GM04504 (cell line): ENCODE measurements at places on chromosomes 16 and 17.

DNA sequence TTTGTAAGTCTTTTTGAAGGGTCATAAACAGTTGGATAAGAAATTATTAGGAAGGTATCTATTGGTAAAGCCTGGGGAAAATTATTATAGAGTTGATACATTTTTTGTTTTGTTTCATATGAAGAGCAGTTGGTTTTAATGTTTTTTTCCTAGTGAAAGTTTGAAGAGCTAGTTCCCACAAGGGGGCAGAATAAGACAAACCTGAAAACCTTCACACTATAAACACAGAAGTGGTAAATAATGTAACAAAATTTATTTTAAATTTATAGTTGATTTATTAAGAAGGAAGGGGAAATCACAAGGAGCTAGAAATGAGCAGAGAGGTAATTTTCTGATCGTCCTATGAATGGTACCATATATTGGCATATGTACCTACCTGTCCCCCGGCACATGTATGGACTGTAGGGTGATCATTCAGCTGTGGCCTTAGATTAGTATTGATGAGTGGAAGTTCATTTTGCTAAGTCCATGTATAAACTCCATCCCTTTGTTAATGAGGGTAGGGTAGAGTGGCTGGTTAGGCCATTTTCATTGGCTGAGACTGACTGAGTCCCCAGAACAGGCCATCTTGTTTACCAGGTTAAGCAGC, 116.3 kb downstream of the TANC2 start:
- DNase-seq = no peak

- no peak for DNase-seq
Observed at GRCh38 chr16:63187638-63188037, 1151.4 kb upstream of the CDH8 start.

GRCh38 chr17:61461586-61461966, 9.4 kb downstream of the TBX4 start:
- DNase-seq = no peak

DNA sequence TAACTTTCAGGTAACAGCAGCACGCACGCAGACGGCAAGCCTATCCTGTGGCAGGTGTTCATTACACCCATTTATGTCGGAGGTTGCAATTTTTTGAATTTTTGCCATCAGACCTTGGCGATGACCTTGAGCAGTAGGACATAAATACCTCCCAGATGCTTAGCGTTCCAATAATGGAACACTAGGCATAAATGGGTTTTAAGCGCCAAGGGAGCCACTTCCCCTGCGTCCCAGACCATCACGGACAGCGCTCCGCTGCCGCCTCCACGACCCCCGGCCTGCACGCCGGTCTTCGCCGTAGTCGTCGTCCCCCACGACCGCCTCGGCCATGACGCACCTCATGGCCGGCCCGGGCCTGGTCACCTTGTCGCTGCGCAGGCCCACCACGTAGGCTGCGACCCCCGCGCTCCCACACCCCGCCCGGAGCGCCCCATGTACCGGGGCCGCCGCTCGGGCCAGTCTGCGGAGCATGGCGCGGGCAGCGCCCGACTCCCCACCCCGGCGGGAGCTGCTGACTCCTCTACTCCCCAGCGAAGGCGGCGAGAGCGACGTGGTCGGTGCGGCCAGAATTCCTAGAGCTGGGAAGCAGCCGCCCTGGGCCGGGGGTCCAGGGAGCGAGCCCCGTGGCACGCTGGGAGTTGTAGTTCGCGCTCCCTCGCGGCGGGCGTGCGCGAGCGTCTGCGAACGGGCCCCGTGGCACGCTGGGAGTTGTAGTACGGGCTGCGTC, 22.7 kb downstream of the TMEM235 start:
- peak; percentile 37 for DNase-seq

DNA sequence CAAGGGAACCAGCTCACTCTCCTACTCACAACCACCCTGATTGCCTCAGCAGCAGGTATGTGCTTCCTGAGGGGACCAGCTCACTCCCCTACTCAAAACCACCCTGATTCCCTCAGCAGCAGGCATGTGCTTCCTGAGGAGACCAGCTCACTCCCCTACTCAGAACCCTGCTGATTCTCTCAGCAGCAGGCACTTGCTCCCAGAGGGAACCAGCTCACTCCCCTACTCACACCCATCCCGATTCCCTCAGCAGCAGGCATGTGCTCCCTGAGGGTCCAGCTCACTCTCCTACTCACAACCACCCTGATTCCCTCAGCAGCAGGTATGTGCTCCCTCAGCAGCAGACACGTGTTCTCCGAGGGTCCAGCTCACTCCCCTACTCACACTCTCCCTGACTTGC, 26.1 kb upstream of the COG7 start:
- DNase-seq = no peak

- DNase-seq = peak; percentile 63
Observed at GRCh38 chr17:80941743-80942422, 49.8 kb upstream of the CHMP6 start.

- DNase-seq = no peak
Observed at GRCh38 chr16:65743558-65743957, 621.7 kb upstream of the CDH11 start.

DNA sequence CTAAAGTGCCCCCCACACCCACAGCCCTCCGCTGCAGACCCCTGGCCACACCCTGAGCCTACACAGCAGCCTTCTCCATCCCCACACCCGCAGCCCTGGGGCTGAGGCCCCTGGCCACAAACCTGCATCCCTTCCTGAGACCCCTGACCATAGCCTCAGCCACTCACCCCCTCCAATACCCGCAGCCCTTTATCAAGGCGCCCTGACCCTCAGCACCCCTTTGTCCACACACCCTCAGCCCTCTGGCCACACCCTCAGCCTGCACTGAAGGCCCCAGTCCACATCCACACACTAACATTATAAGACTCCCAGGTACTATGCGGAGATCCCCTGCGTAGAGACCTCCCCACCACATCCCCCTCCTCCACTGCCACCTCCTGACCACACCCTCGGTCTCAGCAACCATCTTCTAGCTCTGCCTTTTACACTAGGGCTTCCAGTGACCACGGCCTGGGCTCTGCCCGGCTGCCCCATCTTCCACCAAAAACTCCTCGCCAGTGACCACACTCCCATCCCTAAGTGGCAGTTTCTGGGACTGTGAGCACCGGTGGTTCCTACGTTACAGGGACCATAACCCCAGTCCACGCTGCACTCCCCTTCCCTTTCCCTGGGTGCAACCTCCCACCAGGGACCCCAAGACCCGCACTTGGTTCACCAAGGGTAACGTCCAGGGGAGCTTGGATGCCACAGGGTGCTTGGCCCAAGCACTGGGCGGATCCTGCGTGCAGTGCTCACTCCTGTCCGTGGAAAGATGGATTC, 818 bp downstream of the TPPP3 start:
- no peak for DNase-seq

DNA sequence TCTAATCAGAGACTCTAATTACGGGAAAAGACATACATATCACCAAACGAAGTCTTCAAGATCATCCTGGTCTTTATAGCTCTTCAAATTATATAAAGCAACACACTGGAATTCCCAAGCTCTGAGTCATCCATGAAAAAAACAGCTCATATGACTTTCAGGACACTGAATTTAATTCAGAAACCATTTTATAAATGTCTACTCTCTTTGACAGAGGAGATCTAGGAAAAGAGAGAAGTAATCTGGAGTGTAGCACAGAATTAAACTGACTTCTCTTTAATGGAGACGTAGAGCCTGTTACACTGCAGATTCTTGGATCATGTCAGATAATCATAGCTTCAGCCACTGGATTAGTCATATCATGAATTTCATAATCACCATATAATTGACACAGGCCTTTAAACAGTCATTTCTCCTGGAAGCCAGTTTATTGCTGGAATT, 86.8 kb upstream of the WSB1 start:
- DNase-seq = peak; percentile 46

DNA sequence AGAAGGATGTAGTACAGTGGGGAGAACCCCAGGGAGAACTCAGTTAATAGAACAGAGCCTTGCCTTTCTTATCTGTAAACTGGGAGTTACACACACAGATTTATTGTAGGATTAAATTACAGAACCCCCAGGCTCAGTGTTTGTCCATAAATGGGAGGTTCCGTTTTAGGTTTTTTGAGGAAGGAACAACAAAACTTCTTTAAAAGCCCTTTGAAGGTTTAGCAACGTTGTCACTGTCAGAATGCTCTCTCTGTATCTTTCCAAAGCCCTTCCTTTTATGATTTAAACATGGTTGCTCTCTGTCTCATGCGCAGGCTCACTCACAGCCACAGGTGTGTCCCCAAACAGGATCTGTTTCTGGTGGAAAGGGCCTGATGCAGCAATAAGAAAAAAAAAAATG, 9.4 kb upstream of the GNA13 start:
- DNase-seq = no peak

GRCh38 chr17:17028878-17029535, 13.2 kb upstream of the MPRIP start:
- DNase-seq = no peak

DNA sequence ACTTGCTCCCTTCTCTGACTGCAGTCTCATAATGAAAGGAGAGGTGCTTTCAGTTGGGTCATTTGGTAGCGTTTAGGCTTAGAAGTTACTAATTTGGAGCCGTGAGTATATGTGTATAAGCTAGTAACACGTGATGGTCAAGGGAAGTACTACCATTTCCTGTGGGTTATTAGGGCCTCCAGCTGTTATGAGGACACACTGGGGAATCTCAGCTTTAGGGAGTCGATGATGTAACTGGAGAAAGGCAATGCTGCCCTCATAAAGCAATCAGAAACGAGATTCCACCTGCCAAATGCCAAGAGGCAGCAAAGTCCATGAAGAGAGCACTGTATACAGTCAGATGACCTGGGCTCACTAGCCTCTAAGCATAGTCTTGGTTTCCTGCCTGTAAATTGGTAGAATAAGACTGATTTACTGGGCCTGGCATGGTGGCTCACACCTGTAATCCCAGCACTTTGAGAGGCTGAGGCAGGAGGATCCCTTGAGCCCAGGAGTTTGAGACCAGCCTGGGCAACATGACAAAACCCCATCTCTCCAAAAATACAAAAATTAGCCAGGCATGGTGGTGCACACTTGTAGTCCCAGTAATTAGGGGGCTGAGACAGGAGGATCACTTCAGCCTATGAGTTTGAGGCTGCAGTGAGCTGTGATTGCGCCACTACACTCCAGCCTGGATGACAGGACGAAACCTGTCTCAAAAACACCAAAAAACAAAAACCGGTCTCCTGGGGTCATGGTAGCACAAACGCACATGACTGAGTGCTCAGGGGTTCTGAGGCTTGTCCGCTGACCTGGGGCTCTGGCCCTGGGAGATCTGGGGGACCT, 53.0 kb downstream of the SF3B3 start:
- peak; percentile 72 for DNase-seq

GRCh38 chr17:47707056-47707804, 13.3 kb downstream of the TBKBP1 start:
- DNase-seq = no peak

GRCh38 chr17:32746698-32747097, 130.2 kb downstream of the MYO1D start:
- DNase-seq = peak; percentile 16

- DNase-seq = no peak
Observed at GRCh38 chr17:38777641-38778250, 21.6 kb downstream of the PIP4K2B start.

- DNase-seq = no peak
Observed at GRCh38 chr16:2842340-2843000, 12.4 kb downstream of the ZG16B start.

GRCh38 chr17:34720760-34721159, 141.4 kb downstream of the TMEM132E start:
- no peak for DNase-seq

GRCh38 chr17:5373112-5373511, 46.4 kb downstream of the NUP88 start:
- no peak for DNase-seq

GRCh38 chr16:62079236-62079635, 43.0 kb upstream of the CDH8 start:
- DNase-seq = no peak

DNA sequence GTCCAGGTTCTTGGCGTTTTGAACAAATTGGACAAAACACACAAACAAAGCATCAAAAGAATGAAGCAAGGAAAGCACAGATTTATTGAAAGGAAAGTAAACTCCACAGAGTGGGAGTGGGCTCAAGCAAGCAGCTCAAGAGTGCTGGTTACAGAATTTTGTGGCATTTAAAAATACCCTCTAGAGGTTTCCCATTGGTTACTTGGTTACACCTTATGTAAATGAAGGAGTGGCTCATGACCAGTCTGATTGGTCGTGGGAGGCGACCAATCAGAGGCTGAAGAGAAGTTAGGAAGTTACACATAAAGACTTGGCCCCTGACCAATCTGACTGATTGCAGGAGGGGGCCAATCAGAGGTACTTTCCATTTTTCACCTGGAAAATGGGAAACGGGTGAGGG, 1373.8 kb upstream of the GOT2 start:
- no peak for DNase-seq

DNA sequence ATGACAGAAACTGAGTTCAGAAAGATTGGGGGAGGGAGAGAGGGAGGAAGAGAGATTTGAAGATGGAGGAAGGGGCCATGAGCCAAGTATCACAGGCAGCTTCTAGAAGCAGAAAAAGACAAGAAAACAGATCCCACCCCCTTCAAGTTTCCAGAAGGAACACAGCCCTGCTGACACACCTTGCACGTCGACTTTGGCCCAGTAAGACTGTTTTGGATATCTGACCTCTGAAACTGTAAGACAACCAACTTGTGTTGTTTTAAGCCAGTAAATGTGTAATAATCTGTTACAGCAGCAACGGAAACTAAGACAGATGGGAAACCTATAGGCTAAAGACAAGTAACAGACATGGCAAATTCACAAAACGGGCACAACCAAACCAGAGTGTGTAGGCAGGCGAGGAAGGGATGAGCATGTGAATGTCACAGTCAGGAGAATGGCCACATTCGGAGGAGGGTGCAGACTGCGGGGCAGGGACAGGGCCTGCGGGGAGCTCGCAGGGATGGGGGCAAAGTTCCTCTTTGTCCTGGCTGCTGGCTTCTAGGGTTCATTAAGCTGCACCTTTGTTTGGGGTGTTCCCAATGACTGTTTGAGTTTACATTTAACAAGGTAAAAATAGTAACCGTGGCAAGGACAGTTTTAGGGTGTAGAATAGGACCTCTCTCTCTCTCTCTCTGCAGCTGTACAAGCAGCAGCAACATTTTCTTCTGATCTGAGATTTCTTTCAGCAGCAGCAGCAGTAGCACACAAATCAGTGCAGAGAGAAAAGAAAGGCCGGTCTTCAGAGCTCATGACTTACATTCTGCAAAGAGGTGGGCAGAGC, 18.3 kb upstream of the ATP2C2 start:
- no peak for DNase-seq

- peak; percentile 29 for DNase-seq
Observed at GRCh38 chr17:80260069-80260535, 550 bp upstream of the RNF213 start.
